ENCODE measurements at places on chromosomes 2 and 18. TPM values are rescaled to one million over a fixed set of nuclear protein-coding genes. Genes with fewer than 3 reads are reported as not detected.

TMBIM1 gene
- 97.8 TPM for total RNA-seq

ELMOD3 gene
- total RNA-seq = 25.7 TPM

ARHGAP15 gene
- total RNA-seq = 25.2 TPM

AQP12A gene
- total RNA-seq = not detected

CREG2 gene
- total RNA-seq = 1.6 TPM

AP1S3 gene
- 21.9 TPM for total RNA-seq

CCDC93 gene
- total RNA-seq = 31.9 TPM

Data from metanephros (tissue), 2 donors.